ENCODE measurements at places on chromosomes 1 and 21. TPM values are rescaled to one million over a fixed set of nuclear protein-coding genes. Genes with fewer than 3 reads are reported as not detected.

SERINC2 gene
- total RNA-seq = 26.9 TPM

INAVA gene
- 39.8 TPM for total RNA-seq

LEFTY1 gene
- total RNA-seq = 1.5 TPM

SWT1 gene
- total RNA-seq = 1.5 TPM

TBX15 gene
- 0.05 TPM for total RNA-seq

NEXN gene
- 6.1 TPM for total RNA-seq

AMY1A gene
- not detected for total RNA-seq

GPR153 gene
- 4.1 TPM for total RNA-seq

CAPZA1 gene
- total RNA-seq = 54.3 TPM

LCA5L gene
- 1.8 TPM for total RNA-seq

Data from A549 treated with Hydrocortisone at 1 μM for 4 hours (cell line).